ENCODE measurements at places on chromosomes 2 and 18.

- peak; percentile 85 for DNase-seq
Observed at GRCh38 chr18:49728542-49728941, 84.8 kb downstream of the ACAA2 start.

DNA sequence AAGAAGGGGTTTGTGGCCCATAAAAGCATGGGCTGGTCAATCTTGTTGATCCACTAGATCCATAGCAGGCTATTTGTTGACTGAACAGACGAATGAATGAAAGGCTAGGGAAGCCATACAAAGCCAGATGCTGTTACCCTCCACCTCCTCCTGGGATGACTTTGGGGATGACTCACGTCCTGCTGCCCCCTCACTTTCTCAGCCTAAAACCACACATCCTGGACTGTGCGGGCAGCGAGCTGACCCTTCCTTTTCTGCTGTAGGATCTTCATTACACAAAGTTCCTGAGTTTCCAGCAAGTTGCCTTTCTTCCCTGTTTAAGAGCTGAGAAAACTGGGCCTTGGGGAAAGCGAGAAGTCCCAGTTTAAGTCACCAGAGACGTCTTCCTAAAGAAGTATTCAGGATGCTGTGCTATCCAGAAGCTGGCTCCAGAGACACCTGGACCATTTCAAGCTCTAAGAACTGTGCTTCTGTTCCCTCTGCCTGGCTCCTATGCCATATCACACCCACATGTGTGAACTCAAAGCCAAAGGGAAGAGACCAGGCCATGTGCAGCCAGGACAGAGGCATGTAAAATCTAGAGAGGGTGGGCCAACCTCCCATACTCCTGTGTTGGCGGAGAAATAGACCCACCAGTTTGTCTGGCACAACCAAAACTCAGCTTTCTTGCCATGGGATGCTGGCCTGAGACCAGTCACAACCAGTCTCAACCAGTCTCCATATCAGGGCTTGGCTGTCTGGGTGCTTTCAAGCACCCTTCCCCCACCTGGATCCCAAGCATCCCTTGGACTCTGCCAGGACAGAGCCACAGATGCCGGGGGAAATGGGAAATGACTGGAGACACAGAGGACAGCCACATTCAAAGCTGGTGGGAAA, 4.7 kb upstream of the SLC20A1 start:
- DNase-seq, result no peak

- DNase-seq, result no peak
Observed at GRCh38 chr2:121266543-121267106, 18.4 kb downstream of the TFCP2L1 start.

GRCh38 chr18:55735199-55735855, 147.3 kb upstream of the TCF4 start:
- no peak for DNase-seq

DNA sequence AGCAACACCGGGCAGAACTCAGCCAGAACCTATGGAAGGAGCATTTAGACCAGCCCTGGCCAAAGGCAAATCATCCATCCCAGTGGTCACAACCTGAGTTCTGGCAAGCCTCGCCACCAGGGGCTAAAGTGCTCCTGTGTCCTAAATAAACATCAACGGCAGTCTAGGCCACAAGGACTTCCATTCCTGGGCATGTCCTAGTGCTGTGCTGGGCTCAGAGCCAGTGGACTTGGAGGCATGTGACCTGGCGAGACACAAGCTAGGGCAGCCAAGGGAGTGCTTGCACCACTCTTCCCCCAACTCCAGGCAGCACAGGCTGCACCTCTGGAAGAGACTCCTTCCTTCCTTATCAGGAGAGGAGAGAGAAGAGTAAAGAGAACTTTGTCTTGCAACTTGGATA, 69.0 kb downstream of the ST6GAL2 start:
- no peak for DNase-seq

DNA sequence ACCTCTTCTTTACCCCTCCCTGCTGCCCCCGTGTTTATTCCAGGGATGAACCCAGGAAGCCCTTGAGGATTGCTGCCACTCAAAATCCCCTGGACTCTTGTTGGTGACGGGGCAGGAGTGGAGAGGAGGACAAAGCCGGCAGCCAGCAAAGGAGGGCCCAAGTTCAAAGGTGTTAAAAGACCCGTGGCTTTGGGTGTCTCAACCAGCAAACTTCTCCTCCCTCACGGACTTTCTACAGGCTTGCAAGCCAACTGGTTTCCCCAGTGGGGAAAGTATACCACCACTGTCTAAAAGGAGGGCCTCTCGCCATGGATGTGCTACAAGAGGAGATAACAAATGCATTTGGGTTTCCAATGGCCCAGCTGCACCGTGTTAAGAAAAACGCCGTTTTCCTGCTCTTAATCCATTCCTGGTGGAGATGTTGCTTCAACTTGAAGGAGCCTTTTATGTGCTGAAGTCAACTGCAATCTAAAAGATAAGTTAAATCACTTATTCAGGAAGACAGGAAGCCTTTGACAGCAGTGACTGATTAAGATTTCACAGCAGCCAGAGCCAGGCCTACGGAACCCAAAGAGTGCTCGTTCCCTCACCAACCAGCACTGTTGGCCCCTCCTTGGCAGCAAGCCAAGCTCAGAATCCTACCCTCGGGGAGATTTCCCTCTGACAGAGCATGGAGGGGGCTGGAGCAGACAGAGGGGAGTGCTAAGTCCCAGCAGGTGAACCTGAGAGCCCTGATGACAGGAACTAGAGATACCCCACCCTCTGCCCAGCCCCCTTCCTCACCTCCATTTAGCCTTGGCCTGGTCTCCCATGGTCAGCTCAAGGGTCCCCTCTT, 57.8 kb downstream of the ZBTB7C start:
- DNase-seq, result no peak
